ENCODE measurements at places on chromosomes 1 and 21.

GRCh38 chr1:212098310-212098709 is 62.8 kb downstream of the DTL start:
- no peak for DNase-seq

GRCh38 chr1:28288487-28288886 is 29.2 kb downstream of the SESN2 start:
- DNase-seq: no peak

GRCh38 chr1:215888159-215888558 is 321.1 kb downstream of the KCTD3 start:
- no peak for DNase-seq

GRCh38 chr1:103171041-103171590 is 62.8 kb upstream of the COL11A1 start:
- no peak for DNase-seq

GRCh38 chr1:164601399-164602100 is 42.6 kb downstream of the PBX1 start:
- no peak for DNase-seq

DNA sequence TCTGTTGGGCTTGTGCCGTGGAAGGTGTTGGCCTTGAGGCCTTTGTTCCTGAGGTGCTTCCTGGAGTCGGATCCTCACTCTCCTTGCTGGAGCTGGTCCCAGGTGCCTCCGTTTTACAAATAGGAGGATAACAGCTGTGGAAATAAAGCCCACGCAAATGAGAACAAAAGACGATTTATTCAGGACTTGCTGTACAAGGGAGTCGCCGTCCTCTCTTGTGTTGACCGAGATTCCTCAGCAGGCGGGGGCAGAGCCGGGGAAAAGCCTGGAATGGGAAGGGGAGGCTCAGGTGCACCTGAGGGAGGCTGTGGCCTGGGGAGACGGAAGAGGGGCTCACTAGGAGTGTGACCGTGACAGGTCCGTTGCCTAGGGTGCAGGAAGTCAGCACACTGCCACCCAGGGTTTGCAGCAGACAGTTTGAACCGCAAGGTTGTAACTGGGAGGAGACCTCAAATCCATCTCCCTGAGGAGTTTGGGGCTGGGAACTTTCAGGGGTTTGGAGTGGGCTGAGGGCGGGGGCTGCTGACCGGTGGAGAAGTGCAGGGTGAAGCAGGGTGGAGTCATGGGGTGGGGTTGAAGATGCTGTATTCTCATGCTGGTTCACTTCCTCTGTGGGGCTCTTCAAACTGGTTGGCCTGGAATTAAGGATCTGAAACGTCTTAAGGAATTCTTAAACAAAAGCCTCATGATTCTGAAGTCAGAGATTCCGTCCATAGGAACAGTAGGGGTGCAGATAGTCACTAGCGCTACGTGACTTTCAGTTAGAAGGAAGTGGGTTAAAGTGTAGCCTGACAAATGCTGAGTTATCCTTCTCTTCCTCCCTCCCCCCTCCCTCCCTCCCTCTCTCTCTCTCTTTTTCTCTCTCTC is 2.6 kb upstream of the CSTB start:
- no peak for DNase-seq

DNA sequence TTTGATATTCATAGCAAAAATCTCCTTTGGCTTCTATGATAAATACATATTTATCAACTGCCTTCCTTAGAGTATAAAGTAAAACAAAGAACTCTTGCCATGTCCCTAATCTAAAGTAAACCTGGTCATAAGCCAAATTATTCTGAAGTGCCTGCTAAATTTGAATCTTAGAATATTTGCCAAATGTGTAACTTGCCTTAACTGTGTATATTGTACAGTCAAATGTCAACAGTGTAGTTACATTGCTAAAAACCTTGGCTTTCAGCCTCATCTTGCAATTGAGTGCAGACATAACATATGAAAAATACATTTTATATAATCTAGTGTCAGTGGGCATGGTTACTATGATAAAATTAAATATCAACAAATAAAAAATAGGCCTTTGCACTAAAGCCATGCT is 583.4 kb upstream of the ADAMTS5 start:
- DNase-seq: no peak

DNA sequence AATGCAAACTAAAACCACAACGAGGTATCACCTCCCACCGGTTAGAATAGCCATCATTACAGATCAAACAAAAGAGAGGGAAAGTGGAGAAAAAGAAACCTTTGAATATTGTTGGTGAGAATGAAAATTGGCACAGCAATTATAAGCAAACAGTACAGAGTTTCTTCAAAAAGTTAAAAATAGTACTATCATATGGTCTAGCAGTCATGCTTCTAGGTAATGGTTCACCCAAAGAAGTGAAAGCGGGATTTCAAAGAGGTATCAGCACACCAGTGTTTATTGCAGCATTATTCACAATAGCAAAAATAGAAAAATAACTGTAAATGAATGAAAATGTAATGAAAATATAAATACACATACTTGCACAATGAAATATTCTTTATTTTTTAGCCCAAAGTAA is 8.2 kb downstream of the OR2T10 start:
- DNase-seq: no peak

- no peak for DNase-seq
Measured at GRCh38 chr1:90593312-90593711, 123.8 kb downstream of the BARHL2 start.

All from activated CD8-positive, alpha-beta memory T cell treated with anti-CD3 and anti-CD28 coated beads, Interleukin-2, amount 50 U/mL, for 48 hours (primary cell).